ENCODE measurements at places on chromosomes 7 and 10.

GRCh38 chr7:106600569-106601373 is 60.2 kb downstream of the CCDC71L start:
- DNase-seq, result no peak

GRCh38 chr7:146138926-146139325 is 22.3 kb downstream of the CNTNAP2 start:
- no peak for DNase-seq

DNA sequence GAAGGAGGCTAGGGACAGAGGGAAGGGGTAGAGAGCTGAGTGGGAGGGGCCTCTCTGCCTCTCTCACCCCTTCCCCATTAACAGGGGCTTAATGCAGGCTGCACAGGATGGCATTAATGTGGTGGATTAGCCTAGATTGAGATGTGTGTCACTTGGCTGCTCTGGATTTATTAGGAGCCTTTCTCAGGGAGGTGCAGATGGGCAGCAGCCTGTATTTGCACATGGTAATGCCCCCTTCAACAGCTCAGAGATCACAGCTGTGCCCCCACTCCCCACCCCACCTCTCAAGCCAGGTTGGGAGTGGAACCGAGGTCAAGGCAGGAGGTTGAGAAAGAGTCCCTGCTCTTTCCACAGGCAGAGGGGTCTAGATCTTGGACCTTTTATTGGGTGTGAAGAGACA is 7.3 kb downstream of the PITX3 start:
- DNase-seq, result no peak

DNA sequence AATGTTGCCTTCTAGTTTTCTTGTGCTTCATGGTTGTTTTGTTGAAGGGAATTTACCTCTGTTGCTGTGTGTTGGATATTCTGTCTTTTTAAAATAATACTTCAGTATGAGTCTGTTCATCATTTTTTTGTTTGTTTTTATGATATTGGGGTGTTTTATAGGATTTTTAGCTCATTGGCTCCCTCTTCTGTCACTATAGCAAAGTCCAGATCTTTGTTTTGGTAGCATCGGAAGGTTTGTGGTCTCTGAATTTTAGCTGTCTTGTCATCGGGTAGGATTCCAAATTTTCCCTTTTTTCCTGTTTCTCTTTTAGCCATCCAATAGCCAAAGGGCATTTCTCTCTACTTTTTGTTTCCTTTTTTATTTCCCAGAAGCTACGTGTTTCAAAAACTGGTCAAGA is 91.4 kb downstream of the EXOC4 start:
- DNase-seq, result no peak

DNA sequence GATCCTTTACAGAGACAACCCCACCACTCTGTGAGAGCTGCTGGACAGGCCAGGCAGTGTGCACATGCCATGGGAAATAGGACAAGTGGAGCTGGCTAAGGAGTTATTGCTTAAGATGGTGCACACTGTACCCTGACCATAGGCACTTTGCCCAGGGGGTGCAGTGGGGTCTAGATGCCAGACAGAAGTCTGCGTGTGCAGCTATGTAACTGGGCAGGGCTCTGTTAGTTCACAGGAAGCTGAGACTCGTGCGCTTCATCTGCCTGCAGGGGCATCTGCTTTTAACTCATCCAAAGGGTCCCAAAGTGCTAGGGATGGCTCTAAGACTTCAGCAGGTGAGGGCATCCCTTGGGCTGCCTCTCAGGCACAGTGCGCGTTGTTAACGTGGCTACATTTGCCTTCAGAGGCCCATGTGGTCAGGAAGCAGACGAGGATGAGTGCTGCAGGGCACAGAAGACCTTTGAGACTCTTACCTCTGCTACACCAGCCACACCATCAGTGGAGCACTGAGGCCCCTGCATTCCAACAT is 77.7 kb upstream of the GPR26 start:
- no peak for DNase-seq

- DNase-seq, result no peak
Measured at GRCh38 chr7:50774319-50774718, 8.4 kb downstream of the GRB10 start.

DNA sequence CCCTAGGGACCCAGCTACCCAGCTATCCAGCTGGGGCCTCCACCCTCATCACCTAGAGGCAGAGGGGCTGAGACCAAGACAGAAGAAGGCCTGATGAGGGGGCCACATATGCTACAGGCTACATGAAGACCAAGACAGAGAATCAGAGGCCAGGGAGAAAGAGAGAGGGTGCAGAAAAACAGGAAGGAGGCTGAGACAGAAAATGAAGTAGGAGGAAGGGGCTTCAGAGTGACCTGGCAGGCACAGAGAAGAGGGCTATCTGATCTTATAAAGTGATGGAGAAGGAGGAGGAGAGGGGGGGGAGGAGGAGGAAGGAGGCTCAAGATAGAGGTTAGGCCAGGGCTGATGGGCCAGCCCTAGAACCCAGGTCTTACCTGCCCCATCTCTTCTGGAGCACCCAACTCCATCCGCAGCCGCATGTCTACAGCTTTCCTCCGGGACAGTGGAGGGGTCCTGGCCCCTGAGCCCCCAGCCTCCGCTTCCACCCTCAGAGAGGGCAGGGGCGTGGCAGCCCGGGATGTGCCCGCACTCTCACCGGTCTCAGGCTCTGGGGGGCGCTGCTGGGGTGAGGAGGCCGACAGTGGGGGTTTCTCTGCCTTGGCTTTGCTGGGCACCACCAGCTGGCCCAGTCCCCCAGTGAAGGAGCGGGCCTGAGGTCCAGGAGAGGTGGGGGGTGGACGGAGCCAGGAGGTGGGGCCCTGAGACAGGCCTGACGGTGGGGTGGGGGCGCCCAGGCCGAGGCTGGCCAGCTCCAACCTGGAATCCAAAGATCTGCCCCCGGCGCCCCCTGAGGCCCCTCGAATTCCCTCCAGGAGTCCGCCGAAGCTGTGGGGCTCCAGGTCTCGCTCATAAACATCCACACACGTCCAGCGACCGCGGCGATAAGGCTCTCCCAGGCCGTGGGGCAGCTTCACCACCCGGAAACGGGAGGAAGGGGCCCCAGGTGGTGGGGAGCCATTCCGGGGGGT is 1.8 kb downstream of the TSC22D4 start:
- DNase-seq, result no peak

DNA sequence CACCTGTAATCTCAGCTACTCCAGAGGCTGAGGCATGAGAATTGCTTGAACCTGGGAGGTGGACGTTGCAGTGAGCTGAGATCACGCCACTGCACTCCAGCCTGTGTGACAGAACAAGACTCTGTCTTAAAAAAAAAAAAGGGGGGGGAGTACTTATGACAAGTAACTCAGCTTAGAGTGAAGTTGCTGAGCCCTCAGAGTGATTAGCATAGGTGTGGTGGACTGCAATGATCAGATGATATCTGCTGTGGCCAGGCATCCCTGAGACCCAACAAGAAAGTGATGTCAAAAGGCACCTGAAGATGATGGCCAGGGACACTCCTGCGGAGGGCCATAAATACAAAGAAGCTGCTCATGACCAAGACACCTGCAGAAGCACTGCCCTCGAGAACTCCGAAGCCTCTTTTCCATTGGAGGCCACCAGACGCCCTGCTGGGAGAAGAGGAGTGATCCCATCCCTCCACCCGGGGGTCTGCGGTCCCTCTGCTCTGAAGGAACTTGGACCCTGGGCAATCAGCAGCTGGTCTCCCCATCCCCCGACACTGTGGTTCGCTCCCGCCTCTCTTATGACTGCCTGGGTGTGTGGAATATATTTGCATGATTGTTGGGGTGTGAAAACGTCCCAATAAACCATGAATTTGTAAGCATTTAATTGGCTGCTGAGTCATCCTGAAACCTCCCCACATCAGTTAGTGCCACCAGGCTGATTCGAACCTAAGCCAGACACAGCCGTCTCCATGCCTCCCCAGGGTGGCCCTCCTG is 46.0 kb downstream of the RASGEF1A start:
- no peak for DNase-seq

- no peak for DNase-seq
Measured at GRCh38 chr7:27145165-27145913, 1.9 kb upstream of the HOXA5 start.

- DNase-seq, result no peak
Measured at GRCh38 chr7:32253299-32253698, 183.1 kb upstream of the PDE1C start.

GRCh38 chr7:8809320-8809719 is 375.9 kb downstream of the NXPH1 start:
- DNase-seq, result no peak

- DNase-seq, result no peak
Measured at GRCh38 chr7:106254525-106255116, 30.2 kb downstream of the NAMPT start.

GRCh38 chr7:65338346-65338745 is 35.3 kb upstream of the ZNF92 start:
- no peak for DNase-seq

DNA sequence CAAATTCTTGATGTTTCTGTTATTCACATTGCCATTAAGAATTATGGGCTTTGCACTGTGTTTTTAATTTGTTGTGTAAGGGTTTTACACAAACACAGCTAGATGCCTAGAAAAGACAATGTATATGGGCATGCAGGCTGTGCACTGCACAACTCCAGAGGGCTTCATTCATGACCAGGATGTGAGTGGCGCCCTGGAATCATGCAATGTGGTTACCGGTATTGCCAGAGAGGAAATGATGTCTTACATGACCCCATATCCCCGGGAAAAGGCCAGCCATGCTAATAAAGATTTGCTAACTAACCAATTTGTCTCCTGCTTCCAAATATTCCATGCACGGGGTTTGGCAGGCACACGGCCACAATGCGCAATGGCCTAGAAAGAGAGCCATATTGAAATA is 16.9 kb downstream of the KCNMA1 start:
- no peak for DNase-seq

DNA sequence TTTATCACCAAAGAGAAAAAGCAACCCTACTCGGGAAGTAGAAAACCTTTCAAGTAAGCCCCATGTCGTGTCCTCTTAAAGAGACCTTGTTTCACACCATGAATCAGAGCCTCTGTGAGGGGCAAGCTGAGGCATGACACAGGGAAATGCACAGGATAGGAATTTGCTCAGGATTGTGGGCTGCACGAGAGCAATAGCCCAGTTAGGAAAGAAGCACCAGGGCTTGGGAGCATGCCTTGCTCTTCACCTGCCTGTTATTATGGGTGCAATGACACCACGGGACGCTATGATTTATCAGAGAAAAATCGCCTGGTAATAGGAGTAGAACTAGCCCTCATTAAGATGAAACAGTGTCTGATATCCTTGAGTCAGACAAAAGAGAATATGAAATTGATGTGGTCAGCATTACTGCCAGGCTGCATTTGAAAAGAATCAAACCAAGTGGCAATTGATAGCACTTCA is 562.9 kb upstream of the NRP1 start:
- no peak for DNase-seq

DNA sequence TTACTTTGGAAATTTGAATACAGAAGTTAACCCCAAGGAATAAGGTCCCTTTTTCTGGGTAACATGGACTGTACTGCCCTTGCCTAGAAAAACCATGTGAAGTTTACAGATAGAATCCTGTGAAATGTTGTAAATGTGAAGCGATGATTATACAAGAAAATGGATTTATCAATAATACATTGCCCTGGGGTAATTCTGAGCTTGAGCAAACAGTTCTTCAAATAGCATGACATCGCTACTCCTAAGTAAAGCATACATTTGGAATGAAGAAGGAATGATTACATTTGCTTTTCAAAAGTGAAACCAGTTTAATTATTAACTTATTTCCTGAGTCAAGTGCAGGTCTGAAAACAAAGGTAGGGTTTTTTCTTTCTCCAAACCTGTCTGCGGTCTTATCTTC is 43.3 kb upstream of the FZD8 start:
- no peak for DNase-seq

DNA sequence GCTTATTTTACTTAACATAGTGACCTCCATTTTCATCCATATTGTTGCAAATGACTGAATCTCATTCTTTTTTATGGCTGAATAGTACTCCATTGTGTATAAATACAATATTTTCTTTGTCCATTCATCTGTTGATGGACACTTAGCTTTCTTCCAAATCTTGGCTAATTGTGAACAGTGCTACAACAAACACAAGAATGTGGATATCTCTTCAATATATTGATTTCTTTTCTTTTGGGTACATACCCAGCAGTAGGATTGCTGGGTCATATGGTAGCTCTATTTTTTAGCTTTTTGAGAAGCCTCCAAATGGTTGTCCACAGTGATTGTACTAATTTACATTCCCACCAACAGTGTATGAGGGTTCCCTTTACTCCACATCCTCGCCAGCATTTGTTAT is 58.0 kb downstream of the CREB5 start:
- no peak for DNase-seq

DNA sequence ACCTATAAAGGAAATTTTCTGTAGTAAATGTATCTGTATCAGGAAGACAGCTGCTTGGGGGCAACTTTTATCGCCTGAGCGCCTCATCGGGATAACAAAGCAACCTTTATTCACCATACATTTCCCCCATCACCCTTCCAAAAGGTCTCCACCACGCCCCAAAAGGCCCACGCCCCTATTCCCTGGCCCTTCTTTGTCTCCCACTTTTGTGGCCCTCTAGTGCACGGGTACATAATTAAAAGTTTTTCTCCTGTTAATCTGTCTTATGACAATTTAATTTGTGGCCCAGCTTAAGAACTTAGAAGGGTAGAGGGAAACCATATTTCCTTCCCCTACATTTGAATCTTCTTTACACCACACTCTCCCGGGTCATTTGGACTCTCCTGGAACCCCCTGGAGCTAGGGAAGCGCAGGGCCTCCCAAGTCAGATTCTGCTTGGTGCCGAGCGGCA is 625 bp downstream of the RP9 start:
- DNase-seq, result no peak

GRCh38 chr10:42982891-42983506 is 93.9 kb upstream of the RET start:
- DNase-seq, result no peak

GRCh38 chr10:124101351-124101750 is 8.0 kb upstream of the CHST15 start:
- no peak for DNase-seq

GRCh38 chr7:30841801-30842541 is 69.7 kb upstream of the AQP1 start:
- no peak for DNase-seq

DNA sequence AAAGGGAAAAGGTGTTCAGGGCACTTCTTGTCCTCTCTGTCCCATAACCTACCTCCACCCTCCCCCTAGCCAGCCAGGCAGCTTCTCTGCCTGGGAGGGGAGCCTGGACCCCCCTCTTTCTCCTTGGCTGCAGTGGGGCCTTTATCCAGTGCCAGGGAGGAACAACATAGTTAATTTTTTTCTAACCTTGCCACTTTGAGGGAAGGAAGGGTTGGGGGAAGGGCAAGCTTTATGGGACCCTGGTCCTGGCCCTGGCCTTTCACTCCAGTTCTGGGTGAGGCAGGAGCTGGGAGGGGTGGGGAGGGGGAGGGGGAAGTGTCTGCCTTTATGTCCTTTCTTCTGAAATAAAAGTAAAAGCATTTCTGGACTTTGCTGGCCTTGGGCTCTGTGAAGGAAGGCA is 4.5 kb downstream of the VGF start:
- no peak for DNase-seq

- DNase-seq, result no peak
Measured at GRCh38 chr7:108038986-108039385, 36.0 kb upstream of the LAMB1 start.

GRCh38 chr7:98231493-98232262 is 20.4 kb downstream of the TECPR1 start:
- no peak for DNase-seq

Data from activated CD4-positive, CD25-positive, alpha-beta regulatory T cell treated with anti-CD3 and anti-CD28 coated beads, Interleukin-2, amount 50 U/mL, for 16 hours (primary cell).